ENCODE measurements at places on chromosomes 3 and 15. TPM values are rescaled to one million over a fixed set of nuclear protein-coding genes. Genes with fewer than 3 reads are reported as not detected.
A peak's percentile ranks its signal among the peaks of the same experiment; 100 is the strongest.

DNA sequence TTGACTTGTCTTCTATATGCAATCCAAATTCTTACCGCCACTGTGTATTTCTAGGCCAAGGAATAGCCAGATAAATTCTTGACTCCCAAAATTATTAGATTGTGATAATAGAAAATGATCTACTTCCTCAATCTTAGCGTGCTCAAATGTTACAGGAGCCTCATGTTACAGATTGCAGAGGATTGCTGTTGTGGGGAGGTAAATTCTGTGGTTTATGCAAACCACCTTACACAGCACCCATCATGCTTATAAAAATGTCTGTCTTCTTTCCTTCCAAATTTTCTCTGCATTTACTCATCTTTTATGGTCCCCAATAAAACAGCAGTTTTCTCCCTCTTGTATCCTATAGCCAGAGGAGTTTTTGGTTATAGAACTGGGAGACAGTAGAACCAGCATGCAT, 420.2 kb upstream of the ROBO1 start:
- DNase-seq, result no peak

The RASGRP1 gene
- total RNA-seq, result 2.7 TPM

The MST1 gene
- total RNA-seq, result 7.2 TPM

DNA sequence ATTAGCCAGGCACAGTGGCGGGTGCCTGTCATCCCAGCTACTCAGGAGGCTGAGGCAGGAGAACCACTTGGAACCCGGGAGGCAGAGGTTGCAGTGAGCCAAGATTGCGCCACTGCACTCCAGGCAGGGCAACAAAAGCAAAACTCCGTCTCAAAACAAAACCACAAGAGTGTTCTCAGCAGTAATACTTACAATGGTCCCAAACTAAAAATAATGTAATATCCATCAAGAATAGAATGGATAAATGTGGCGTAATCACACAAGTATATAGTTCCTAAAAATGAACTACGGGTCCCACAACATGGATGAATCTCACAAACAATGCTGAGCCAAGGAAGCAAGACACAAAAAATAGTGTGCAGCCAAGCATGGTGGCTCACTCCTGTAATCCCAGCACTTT, 39.2 kb downstream of the STAG1 start:
- DNase-seq, result no peak

DNA sequence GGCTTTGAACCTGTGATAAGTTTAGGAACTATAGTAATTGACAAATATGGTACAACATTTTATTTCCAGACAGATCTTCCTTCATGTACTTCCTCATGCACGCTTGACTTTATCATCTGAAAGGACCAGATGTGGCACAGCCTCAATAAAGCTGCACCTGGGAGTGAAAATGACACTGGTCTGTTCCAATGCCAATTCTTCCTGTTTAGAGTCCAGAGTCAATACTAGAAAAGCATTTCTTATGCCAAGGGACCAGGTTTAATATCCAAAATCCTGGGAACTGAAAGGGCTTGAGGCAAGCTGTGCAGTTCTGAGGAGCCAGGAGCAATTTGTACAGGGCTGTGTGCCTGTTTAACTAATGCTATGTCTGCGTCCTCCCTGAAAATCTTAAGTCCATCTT, 15.3 kb downstream of the DPH6 start:
- DNase-seq, result no peak

The MUSTN1 gene
- 42.0 TPM for total RNA-seq

DNA sequence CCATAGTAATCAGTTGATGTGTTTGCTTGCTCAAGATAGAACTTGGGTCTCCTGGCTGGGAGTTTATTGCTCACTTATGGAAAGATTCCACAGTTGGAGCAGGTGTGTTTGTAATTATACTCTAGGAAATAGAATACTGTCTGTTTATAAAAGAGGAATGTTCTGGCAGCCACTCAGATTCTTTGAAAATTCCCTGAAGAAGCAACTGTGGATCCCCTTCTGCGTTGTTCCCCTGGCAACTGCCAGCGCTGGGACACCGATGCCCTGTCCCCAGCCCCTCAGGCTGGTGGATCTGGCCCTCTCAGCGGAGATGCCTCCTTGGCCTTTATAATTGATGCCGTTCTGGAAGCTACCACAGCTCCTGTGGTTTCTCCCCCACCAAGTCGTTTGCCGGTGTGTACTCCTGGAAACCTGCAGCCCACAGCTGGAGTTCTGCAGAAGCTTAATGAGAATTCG, 225.9 kb downstream of the ITPR1 start:
- no peak for DNase-seq

DNA sequence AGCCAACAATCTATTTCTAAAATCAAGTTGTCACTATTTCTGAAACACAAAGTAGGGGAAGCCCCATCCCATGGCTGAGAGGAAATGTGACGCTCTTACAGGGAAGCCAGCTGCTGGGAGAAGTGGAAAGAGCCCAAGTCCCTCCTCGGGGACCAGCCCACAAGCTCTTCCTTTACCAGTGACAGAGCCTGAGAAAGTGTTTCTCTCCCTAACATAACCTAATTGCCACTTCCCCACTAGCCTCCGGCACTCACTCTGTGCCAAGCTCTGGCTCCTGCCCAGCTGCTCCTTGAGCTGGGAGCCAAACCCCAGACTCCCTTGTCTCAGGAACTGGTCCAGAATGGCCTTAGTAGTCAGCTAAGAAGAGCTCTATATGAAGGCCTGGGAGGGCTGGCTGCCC, 42.9 kb downstream of the TNFAIP8L3 start:
- peak; percentile 71 for DNase-seq

- peak; percentile 28 for DNase-seq
Observed at GRCh38 chr3:25536521-25537391, 108.7 kb downstream of the RARB start.
